ENCODE measurements at places on chromosomes 6 and 20.

DNA sequence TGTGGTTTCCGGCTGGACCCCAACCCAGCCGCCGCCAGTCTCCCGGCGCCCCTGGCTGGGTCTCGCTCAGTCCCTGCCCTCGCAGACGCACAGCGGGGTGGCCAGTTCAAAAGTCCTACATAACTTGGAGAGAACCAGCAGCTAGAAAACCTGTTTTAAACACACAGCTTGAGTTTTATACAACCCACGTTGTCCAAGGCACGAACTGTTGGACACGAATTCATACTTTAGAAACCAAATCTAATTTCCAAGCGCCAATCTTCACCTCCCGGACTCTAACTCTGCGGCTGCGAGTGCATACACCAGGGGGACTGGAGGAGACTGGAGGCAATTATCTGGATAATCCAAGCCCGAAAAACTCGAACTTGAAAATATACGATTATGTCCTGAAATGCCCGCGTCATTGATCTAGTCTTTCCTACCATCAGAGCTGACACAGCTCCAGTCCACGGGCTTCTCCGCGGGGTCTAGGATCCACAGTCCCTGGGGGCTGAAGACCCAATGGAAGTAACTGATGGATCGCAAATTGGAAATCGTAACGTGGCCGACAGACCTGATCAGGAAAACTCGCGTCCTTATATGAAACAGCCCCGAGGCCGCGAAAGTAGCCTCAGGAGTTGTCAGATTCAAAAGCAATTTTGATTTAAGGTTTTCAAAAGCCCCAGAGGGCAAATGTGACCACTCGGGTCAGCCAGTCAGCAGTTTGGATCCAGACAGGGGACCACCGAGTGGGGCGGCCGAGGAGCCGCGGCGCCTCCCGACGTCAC lies 843 bp upstream of the HEY2 start:
- DNase-seq, result peak; percentile 4

- DNase-seq, result no peak
Observed at GRCh38 chr6:21420926-21421325, 172.6 kb upstream of the SOX4 start.

DNA sequence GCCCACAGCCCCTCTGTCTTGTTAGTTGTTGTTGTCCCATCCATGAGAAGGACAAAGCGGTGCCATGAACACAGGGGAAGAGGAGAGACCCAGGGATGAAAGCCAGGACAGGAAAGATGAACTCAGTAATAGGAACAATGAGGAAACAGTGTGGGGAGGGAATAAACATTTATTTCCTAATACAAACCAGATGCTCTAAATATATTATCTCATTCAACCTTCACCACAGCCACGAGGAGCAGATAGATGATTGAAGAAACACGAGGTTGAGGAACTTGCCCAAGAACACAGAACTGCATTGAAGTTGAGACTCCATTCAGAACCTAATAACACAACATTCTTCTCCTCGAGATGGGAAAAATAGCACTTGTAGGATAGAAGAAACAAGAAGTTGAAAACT lies 53.0 kb upstream of the AIG1 start:
- DNase-seq, result no peak

- no peak for DNase-seq
Observed at GRCh38 chr20:11140359-11140758, 466.6 kb upstream of the JAG1 start.

DNA sequence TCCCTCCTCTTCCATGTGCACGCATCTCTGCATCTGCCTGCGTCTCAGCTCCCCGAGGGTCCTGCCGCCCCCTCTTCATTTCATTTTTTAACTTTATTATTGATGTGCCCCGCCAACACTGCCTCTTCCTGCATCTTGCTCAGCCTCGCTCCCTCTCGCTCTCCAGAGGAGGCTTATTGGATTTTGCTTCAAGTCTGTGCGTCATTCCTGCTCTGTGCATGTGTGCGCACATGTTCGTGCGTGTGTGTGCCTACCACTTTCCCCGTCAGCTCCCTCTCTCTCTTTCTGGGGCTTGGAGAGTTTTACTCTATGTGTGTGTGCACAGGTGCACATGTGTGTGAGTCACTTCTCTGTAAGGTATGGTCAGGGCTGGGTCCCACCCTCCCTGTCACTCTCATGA lies 71.8 kb upstream of the NNAT start:
- DNase-seq, result no peak

- no peak for DNase-seq
Observed at GRCh38 chr6:109447878-109448555, 7.5 kb downstream of the SMPD2 start.

DNA sequence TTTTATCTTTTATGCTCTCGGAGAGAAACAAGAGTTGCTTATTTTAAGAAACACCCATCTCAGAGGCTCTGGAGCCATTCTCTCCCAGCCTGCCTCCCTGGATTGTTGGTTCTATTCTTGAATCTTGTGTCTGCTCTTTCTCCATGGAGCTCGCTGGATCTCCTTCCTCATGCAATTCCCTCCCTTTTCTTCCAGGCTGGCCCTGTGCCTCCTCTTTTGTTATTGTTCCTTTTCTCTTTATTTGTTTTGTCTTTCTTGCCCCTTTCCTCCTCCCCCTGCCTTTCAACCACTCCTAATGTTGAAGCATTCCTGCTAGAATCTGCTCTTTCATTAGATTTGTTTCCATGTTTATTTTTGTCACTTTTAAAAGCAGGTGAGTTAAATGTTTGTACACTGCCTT lies 76.5 kb downstream of the STMND1 start:
- no peak for DNase-seq

DNA sequence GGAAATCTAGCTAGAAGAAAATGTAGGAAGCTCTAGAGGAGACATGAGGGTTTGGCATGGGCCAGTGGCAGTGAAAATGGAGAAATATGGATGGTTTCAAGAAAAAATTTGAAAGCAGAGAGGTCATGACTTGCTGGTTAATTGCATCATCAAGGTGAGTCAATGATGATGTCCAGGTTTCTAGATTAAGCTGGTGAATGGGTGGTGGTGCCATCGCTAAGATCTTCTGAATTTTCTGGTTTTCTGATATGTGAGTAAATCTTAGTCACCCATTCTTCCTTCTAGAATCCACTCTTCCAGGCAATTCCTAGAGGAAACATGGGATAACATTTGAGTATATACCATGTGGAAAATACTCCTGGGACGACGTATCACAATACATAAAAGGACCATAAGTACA lies 25.0 kb downstream of the SH3BGRL2 start:
- no peak for DNase-seq

- DNase-seq, result no peak
Observed at GRCh38 chr20:37336369-37337207, 9.4 kb upstream of the SRC start.

DNA sequence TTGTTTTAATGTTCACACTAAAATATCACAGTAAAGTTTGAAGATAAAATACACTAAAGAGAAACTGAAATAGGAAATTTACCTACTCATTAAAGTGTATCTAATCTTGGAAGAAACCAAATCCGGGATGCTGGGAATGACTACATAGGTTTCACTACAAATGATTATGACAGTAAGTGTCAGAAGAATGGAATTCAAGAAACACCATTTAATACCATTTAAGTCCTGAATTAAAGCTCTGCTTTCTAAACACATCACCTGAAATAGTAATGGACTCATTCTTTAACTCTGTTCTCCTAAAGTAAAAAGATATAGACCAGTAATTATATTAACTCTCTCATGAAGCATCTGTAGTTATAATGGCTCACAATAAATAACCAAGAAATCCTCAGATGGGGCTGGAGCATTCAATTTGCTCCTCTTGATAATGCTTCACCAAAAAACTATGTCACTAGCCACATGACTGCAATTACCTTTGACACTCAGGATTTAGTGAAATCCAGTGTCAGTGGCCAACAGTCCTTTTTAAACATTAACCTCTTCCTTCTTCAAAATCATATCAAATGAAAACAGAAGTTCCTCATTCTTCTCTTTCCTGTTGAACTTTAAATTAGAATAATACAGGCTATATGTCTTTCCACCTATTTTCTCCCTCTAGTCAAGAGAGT lies 41.4 kb downstream of the MAP7 start:
- no peak for DNase-seq

DNA sequence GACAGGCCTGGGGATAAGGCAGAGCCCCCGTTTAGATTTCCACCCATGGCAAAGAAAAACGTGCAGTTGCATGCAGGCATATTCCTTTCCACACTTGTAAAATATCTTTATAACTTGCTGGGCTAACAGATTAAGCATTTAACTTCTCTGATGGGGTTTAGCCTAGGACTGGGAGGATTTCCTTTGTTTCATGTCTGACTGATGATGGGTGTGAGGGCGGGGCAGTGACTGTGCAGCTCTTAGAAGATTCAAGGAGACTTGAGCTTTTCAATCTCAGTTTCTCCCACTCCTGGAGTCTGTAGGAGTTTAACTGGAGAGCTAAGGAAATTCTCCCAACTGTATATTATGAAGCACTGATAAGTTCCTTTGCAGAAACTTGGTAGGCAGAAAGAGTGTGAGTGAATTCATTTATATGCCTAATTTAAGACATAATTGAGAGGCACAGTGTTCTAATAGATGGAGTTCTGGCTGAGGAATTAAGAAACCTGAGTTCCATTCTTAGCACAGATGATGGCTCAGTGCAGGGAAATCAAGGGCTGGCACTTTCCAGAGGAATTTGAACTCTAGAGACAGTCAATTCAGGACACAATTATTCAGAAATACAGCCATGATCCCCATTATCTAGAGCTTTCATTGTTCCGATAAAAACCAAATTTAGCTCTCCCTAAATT lies 214.6 kb upstream of the CNR1 start:
- no peak for DNase-seq

DNA sequence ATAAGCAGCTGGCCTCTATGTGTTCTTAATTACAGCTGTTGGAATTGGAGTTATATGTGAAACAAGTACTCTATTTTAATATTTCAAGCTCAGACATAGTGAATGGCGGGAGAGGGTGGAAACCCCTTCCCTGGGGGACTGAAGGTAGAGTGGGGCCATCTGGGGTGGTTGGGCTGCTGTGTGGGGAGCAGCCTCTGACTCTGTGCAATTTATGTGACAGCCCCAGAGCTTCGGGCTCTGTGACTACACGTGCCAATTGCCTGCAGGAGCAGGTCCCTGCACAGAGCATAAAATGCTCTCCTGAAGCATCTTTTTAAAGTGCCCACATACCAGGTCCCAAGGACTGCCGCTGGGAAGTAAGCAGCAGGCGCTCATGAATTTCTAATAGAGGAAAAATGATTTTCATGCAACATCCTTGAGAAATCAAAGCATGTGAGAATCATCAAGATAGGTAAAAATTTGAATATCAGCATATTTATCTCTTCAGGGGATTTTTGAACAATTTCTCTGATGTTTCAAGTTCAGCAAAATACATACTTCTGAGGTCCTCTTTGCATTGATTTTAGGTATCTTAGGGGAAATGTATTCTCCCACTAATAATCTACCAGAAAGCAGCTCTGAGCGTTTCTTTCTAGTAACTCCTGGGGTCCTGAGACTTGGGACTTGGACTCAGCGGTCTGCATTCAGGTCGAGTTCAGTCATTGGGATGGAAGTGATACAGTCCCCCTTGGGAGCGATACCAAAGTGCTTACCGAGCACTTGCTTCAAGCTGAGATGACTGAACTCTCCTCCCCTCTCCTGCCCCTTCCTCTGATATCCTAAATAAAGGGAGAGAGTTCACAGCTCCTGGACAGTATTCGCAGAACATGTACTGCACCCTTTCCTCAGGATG lies 40.0 kb downstream of the ALDH8A1 start:
- no peak for DNase-seq

GRCh38 chr20:9025643-9026042 lies 43.2 kb upstream of the PLCB4 start:
- DNase-seq, result no peak

DNA sequence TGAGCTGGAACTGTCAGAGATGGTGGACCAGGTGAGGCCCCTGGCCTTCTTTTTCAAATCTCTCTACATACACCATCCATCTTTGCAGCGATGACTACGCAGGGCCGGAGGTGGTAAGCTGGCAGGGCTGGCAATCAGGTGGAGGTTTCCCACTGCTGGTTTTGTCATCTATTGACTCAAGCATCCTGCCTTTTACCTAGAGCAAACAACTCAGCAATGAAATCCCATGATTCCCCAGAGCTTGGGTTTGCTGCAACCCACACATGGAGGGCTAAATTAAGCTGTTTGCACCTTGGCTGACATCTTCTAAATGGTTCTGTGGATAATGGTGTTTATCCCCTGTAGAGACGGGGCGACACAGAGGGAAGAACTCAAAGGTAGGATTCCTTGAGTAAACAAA lies 170.2 kb downstream of the SCP2D1 start:
- no peak for DNase-seq

DNA sequence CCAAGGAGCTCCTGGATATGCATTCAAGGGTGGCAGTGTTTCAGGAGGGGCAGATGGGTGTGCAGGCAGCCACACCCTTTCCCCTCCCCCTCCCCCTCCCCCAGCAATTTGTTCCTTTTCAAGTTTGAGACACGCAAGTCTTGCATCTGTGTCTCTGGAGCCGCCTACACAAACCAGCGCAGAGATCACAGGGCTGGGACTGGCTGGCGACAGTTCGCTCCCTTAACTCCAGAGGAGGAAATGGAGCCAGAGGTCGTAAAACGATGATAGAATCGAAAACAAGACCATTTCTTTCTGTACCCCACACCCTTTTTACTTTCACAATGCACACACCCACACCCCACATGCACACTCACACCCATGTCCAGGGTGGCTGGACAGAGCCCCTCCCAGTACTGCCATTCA lies 163.1 kb downstream of the LY86 start:
- DNase-seq, result peak; percentile 19

- DNase-seq, result no peak
Observed at GRCh38 chr6:56951049-56951831, 3.7 kb upstream of the BEND6 start.

GRCh38 chr6:157632821-157633220 lies 190.2 kb upstream of the SNX9 start:
- DNase-seq, result no peak

DNA sequence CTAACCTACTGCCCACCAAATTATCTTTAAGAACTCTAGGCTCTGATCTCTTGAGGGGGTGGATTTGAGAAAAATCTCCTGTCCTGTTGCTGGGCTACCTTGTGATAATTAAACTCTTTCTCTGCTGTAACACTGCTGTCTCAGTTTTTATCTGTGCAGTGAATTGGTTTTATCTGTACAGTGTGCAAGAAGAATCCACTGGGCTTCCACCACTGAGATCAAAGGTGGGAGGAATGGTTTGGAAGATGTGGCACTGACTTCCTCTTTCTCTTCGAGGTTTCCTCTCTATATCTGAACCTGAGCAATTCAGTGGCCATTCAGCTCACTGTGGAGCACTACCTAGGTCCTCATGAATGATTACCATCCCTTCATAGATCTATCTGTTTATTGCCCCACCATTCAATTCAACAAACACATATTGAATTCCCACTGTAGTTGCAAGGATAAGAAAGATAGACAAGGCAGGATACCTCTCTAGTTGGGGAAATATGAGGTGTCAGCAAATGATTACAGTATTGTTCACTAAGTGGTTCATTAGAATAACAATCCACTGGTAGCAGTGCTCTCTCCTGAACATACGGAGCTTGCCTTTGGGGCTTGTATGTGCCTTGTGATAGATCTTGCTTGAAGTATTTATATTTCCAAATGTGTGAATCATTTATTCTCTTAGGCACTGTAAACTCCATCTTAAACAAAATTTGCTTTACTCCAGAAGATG lies 172.1 kb upstream of the ARG1 start:
- no peak for DNase-seq
